ENCODE measurements at places on chromosomes 1 and 21. TPM values are rescaled to one million over a fixed set of nuclear protein-coding genes. Genes with fewer than 3 reads are reported as not detected.
A peak's percentile ranks its signal among the peaks of the same experiment; 100 is the strongest.

- DNase-seq, result no peak
Measured at GRCh38 chr1:41835485-41835884, 83.2 kb downstream of the HIVEP3 start.

The PRRX1 gene
- total RNA-seq, result not detected

DNA sequence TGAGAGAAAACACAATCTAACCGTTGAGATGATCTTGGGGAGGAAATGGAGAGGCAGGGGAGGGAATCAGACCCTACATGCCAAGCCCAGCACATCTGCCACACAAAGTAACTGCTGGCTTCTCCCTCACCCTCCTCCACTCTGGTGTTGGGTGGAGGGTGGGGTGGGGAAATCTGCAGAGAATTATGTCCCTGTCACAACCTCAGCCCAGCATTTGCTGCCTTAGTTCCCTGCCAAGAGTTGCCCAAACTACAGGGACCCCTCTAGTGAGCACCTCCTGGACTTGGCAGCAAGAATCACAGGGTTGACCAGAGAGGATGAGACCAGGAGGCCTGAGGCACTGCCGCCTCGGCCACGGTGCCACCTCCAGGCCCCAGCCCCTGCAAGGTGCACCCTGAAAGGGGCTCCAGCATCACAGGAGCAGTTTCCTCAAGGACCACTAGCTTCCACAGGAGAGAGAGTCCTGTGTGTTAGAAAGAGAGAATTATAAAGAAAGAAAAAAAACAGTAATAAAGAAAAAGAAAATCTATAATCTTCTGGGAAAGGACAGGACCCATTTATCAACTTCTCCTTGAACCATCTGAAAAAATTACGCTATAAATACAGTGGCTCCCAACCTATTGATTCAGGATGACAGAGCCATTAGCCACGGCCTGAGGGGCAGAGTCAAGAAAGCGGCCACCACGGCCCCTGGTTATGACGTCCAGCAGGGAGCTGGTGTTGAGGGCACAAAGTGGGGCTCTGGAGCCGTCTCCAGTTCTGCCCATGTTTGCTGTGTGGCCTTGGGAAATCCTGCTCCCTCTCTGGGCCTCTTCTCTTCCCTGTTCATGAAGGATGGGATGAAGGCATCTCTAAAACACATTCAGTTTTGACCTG, 451.7 kb downstream of the MATN1 start:
- no peak for DNase-seq

GRCh38 chr1:33099290-33100118, 18.6 kb downstream of the AZIN2 start:
- DNase-seq, result peak; percentile 82

The GREM2 gene
- total RNA-seq, result not detected

The TEDDM1 gene
- total RNA-seq, result not detected

- DNase-seq, result peak; percentile 3
Measured at GRCh38 chr1:119859647-119860046, 36.7 kb downstream of the ADAM30 start.

DNA sequence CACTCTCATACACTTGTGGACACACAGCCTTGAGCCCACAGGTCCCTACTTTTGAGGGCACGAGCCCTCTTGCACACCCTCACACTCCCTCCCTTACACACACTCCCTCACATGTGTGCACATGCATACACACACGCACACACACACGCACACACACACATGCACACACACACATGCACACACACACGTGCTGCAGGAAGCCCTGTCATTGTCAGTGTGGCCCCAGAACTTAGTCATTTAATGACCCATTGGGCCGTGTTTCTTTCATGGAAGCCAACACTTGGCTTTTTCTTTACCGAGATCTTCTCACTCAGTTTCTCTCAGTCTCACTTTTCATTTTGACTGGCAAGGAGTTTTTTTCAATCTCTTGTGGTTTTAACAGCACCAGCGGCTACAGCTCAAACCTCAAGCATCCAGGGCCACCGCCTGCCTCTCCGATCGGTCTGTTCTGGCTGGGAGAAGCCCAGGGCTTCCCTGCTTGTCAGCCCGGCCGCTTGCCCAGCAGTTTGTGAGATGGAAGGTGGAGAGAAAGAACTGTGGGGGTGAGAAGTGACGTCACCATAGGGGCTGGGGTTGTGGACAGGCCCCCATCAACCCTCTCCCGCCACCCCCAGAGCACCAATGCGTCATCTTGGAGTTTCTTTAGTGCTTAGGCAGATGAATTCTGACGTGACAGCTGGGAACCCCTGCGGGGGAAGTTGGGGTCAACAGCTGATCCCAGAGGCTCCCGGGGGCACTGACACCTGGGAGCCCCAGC, 15.8 kb upstream of the TNFRSF8 start:
- DNase-seq, result peak; percentile 83

The PLPPR4 gene
- not detected for total RNA-seq

- DNase-seq, result no peak
Measured at GRCh38 chr1:109253803-109254620, 4.7 kb downstream of the CELSR2 start.

All from activated T-cell treated with anti-CD3 and anti-CD28 coated beads, Interleukin-2, amount 50 U/mL, for 72 hours (primary cell).